HTR-8/SVneo (cell line): ENCODE measurements at places on chromosomes 7 and 10.

DNA sequence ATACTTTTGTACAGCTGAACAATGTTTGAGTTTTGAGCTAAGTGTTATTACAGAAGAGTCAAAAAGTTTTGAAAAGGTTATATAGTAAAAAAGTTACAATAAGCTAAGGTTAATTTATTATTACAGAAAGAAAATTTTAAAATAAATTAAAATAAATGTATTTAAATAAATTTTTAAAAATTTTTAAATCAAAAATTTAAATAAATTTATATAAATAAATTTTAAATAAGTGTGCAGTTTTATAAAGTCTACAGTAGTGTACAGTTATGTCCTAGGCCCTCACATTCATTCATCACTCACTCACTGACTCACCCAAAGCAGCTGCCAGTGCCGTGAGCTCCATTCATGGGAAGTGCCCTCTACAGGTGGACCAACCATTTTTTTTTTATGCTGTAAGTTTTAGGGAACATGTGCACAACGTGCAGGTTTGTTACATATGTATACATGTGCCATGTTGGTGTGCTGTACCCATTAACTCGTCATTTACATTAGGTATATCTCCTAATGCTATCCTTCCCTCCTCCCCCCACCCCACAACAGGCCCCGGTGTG lies 462.9 kb upstream of the ZMIZ1 start:
- no peak for DNase-seq

GRCh38 chr7:104299323-104299722 lies 29.1 kb upstream of the LHFPL3 start:
- DNase-seq: no peak

GRCh38 chr10:31031205-31031557 lies 484 bp downstream of the ZNF438 start:
- no peak for DNase-seq

- DNase-seq: no peak
Observed at GRCh38 chr7:141563956-141564623, 12.9 kb downstream of the AGK start.

DNA sequence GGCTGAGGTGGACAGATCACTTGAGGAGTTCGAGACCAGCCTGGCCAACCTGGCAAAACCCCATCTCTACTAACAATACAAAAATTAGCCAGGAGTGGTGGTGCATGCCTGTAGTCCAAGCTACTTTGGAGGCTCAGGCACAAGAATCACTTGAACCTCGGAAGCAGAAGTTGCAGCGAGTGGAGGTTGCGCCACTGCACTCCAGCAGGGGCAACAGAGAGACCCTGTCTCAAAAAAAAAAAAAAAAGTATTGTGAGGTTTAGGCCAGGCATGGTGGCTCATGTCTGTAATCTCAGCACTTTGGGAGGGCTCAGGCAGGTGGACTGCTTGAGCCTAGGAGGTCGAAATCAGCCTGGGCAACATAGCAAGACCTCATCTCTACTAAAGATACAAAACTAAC lies 16.0 kb downstream of the TET1 start:
- DNase-seq: no peak

DNA sequence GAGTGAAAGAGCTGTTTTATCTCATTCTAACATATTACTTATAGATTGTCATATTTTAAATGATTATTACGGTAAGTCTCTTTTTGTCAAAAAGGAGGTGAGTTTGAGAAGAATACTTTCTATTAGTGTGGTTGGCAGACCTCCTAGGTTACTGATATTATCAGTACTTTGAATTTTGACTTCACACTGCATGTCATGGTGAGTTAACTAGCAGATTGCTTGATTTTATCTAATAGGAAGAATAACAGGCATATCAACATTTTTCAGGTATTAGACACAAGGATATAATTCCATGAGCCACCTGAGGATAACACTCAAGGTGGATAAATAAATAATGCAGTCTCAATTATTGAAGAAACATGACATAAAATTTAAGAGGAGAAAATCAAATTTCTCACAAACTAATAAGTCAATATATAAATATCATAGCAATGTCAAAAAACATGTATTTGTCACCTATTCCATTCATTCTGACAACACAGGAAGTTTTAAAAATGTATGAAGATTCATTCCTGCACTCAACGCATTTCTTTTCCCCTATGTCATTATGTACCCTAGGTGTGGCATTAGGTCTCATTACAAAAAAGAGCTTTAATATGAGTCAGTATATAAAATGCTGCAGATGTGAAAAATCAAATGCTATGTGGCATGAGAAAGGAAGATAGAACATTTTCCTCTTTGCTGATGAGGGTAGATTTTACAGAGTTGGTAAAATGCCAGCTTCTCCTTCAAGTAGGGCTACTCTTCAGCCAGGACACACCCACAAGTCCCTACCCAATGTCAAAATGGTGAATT lies 1621.6 kb downstream of the REEP3 start:
- no peak for DNase-seq
